Head of caudate nucleus (tissue), 42 donors: ENCODE measurements at places on chromosomes 6 and 20.

GRCh38 chr20:19408971-19409370 is 196.5 kb downstream of the SLC24A3 start:
- DNase-seq: no peak

- DNase-seq: no peak
These were observed 156.6 kb upstream of the HCRTR2 start for GRCh38 chr6:55017555-55018300.

- peak; percentile 35 for DNase-seq
These were observed 43.9 kb downstream of the BCAS1 start for GRCh38 chr20:54026295-54027064.

DNA sequence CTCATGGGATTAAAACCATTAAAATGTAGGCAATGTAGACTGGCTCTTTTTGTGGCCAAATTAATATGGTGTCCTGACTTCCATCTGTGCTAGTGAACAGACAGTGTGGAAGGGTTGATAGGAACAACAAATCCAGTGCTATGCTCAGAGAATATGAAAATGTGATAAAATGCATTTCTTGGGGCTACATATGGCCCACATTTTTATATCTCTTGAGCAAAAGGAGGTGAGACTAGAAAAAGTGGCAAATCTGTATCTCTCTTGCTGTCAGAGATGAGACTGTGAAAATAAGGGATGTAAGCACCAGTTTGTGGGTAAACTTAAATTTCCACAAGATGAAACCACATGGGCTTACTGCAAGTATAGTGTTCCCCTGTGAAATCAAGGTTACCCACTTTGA is 162.1 kb downstream of the PHF3 start:
- DNase-seq: no peak

DNA sequence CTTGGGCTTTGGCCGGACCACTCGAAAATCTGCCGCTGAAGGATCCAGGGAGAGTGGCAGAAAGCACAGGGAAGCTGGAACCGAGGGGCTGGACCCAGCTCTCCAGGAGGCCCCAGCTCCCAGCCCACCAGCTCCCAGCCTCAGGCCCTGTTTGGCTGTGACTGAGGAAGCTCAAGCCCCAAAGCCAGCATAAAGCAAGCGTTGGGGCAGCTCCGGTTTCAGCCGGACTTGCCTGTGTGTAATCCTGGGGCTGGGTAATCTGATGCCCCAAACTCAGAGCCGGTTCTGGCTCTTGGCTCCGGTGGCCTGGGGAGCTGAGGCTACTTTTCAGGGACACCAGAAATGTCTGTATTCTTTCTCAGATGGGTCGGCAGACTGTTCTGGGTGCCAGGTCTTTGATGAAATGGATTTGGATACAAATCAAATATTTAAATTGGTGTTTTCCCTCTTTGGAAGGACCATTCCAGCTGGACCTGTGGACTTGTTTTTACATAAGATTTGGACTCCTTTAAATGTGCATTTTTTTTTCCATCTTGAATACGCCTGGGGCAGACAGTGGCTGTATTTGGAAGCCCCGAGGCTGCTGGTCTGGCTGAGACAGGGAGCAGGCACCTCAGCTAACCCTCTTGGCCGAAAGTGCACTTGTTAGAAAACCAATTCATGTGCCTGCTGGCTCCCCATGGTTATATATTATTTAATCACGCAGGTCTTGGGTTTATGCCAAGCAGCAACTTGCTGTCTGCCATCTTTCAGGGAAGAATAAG is 29.7 kb downstream of the RPP40 start:
- DNase-seq: no peak
